ENCODE measurements at places on chromosomes 2 and 18. TPM values are rescaled to one million over a fixed set of nuclear protein-coding genes. Genes with fewer than 3 reads are reported as not detected.

DNA sequence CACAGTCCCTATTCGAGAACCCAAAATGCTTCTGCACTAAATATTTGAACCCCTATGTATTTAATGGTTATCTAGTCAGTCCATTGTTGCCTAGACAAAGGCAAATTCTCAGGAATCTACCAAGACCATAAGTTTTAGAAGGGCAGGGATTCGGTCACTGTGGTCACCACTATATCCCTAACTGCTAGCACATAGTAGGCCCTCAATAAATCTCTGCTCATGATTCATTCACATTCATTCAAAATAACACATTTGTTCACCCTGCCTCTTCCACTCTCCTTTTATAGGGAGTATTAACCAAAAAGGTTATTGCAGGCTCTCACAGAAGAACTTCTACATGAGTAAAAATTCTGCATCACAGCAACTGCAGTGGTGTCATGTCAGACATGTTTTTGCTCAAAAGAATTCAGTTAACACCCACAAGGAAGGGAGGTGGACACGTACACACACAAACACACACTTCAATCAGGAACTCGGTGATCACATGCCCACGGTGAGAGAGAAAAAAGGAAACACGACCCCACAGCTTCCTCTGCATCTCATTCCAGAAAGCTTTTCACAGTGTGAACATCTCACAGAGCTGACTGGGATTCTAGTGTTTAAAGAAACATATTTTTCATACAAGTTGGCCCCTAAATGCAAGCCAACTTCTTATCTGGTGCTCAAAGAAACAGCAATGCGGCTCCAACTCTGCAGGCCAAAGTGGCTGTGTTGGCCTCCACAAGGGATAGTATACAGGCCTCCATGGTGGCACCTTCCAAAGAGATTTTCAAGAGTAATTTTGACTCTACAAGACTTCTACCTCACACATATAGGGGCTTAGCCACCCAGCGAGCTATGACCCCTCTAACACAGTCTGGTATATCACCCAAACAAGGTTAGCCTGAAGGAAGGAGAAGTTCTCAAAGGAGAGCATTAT, 98.0 kb downstream of the ANKRD44 start:
- peak; percentile 81 for DNase-seq
- no peaks in the 10 kb centered on the region for H3K27me3 ChIP-seq
- H3K4me1 ChIP-seq = peaks cover 94% of the 10 kb centered on the region
- peak overlapping the region; percentile 97 for H3K27ac ChIP-seq
- H3K4me3 ChIP-seq = peak overlapping the region; percentile 68

DNA sequence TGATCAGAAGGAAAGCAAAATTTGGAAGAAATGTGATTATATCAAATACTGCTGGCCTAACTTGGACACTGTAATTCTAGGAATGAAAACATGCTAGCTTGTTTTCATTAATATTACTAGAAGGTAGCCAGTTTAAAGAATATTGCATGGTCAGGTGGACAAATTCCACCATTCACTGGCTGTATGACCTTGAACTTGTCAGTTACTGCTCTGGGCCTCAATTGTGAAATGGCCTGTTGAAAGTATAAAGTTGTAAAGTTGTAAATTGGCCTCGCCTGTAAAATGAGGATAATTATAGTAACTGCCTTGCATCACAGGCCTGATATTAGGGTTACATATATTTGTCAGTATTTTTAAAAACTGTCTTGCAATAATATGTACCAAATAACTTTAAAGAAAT, 398.4 kb upstream of the CHST9 start:
- no peak overlapping the region for H3K27ac ChIP-seq
- H3K27me3 ChIP-seq = no peaks in the 10 kb centered on the region
- DNase-seq = no peak
- H3K36me3 ChIP-seq = no peaks in the 10 kb centered on the region

- peaks cover 2% of the 10 kb centered on the region for H3K27me3 ChIP-seq
- no peak overlapping the region for H3K27ac ChIP-seq
- no peaks in the 10 kb centered on the region for H3K36me3 ChIP-seq
Measured at GRCh38 chr18:75438891-75439290, 11.4 kb upstream of the SMIM21 start.

GRCh38 chr2:71606244-71606643, 152.9 kb downstream of the DYSF start:
- peaks cover 20% of the 10 kb centered on the region for H3K4me1 ChIP-seq
- H3K27me3 ChIP-seq = peaks cover 11% of the 10 kb centered on the region
- no peaks in the 10 kb centered on the region for H3K36me3 ChIP-seq
- H3K27ac ChIP-seq = no peak overlapping the region
- H3K4me3 ChIP-seq = no peak overlapping the region

DNA sequence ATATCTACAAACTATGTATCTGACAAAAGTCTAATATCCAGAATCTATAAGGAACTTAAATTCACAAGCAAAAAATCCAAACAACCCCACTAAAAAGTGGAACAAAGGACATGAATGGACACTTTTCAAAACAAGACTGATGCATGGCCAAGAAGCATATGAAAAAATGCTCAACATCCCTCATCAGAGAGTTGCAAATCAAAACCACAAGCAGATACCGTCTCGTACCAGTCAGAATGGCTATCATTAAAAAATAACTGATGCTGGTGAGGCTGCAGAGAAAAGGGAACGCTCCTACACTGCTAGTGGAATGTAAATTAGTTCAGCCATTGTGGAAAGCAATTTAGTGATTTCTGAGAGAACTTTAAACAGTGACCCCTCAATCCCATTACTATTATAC, 56.5 kb downstream of the CCBE1 start:
- H3K4me3 ChIP-seq = no peak overlapping the region
- H3K27me3 ChIP-seq = peaks cover 13% of the 10 kb centered on the region
- no peak overlapping the region for H3K27ac ChIP-seq
- H3K36me3 ChIP-seq = no peaks in the 10 kb centered on the region
- H3K4me1 ChIP-seq = no peaks in the 10 kb centered on the region
- no peak for DNase-seq

Gene KCNG2
- not detected for total RNA-seq

Gene STK39
- 40.3 TPM for total RNA-seq

Gene CNDP1
- not detected for total RNA-seq

Gene HOXD1
- total RNA-seq = not detected
